Lower lobe of right lung (tissue), 2 donors: ENCODE measurements at places on chromosomes 7 and 10.
A peak's percentile ranks its signal among the peaks of the same experiment; 100 is the strongest.

DNA sequence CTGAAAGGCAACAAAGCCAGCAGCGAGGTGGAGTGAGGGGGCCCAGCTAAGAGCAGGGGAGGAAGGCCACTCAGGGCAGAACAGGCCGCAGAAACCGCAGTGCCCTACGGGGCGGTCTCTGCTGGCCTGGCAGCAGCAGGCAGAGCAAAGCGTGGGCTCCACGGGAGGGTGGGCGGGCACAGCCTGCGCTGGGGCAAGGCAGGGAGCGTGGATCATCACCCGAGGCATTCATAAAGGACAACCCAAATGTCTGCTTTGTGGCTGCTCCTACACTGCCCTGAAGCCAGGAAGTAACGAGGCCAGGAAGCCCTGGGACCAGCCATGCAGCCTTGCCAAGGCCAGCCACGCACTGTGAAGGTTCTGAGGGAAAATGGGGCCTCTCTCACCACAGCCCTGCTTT is 127.5 kb downstream of the MAD1L1 start:
- DNase-seq, result no peak

DNA sequence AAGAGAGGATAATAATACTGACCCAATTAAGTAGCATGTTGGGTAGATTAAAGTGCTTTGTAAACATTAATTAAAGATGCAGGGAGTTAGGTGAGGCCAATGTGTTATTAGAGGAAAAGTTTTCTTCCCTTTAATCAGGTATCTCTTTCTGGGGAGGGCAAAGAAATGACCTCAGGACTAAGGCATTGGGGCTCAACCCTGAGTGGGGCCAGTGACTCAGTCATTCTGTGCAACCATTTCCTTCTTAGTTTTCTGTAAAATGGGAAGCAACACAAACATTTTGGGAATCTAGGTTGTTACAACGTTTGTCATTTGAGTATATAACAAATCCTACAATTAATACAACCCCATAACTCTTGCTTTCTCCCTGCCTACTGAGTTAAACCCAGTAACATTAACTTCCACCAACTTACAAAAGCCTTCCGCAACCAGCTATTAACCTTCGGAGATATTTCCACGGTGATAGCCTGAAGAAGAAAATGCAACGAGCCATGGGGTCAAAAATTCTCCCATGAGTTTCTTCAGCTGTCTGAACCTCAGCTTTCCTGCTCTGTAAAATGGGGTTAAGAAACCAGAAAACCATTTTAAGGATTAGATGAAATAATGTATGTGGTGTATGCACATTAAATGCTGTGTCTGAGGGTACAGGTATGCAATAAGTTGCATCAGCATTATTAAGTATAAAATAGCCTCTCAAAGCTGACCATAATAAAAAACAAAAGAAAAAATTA is 965 bp upstream of the PROSER2 start:
- DNase-seq, result no peak

- no peak for DNase-seq
Measured at GRCh38 chr10:12844811-12845483, 156.6 kb downstream of the CCDC3 start.

DNA sequence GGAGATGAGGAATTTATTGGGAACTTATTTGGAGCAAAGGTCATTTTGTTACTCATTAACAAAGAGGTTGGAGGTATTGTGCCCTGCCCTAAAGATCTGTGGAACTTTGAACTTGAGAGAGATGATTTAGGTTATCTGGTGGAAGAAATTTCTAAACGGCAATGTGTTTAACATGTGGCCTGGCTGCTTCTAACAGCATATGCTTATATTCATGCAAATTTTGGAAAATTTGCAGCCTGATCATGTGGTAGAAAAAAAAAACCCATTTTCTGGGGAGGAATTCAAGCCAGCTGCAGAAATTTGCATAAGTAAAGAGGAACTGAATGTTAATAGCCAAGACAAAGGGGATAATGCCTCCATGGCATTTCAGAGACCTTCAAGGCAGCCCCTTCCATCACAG is 10.7 kb upstream of the PANK1 start:
- DNase-seq, result no peak

DNA sequence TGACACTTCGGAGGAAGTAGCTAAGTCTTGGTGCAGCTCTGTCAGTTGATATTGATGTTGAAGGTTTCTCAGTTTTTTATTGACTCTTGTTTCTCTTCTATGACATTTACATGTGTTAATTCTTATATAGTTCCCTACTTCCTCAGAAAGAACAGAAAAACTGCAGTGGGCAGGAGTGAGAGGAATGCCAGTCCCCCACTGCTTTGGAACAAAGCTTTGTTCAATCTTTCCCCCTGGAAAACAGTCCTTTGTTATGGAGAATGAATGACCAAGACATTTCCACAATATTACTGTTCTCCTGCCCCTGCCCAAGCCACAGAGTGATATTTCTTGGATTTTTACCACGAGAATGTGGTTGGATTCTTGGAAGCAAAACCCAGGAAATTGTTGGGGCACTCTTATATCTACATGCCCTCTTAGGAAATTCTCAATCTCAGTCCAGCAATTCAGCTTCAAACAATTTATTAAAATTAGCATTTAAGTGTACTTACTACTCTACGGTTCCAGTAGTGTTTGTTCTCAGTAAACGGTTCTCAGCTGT is 258.0 kb upstream of the KCND2 start:
- no peak for DNase-seq

GRCh38 chr10:86673216-86673826 is 5.0 kb downstream of the LDB3 start:
- no peak for DNase-seq

- DNase-seq, result no peak
Measured at GRCh38 chr10:20776384-20777118, 120.6 kb downstream of the NEBL start.

DNA sequence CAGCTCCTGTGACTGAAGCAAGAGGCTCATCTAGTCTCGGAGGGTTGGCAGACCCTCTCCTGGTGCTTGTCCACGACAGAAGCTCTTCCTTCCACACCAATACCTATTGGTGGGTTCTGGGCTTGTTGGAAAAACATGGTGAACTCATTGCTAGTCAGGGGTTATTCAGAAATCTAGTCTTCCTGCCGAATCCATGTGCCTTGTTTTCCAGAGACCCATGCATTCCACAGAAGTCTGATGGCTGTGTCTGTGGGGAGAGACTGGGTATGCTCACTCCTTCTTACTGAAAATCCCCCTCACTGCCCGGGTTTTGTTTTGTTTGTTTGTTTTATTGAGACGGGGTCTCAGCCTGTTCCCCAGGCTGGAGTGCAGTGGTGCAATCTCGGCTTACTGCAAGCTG is 138.3 kb downstream of the DNAJB6 start:
- no peak for DNase-seq

GRCh38 chr7:1176891-1177373 is 16.9 kb upstream of the ZFAND2A start:
- DNase-seq, result peak; percentile 86

- peak; percentile 75 for DNase-seq
Measured at GRCh38 chr7:98841179-98841997, 28.4 kb downstream of the TMEM130 start.

GRCh38 chr10:102691285-102692066 is 22.7 kb downstream of the ARL3 start:
- DNase-seq, result no peak

- peak; percentile 6 for DNase-seq
Measured at GRCh38 chr10:77827366-77827765, 99.2 kb downstream of the DLG5 start.

GRCh38 chr10:1572519-1573333 is 164.6 kb downstream of the ADARB2 start:
- DNase-seq, result no peak

DNA sequence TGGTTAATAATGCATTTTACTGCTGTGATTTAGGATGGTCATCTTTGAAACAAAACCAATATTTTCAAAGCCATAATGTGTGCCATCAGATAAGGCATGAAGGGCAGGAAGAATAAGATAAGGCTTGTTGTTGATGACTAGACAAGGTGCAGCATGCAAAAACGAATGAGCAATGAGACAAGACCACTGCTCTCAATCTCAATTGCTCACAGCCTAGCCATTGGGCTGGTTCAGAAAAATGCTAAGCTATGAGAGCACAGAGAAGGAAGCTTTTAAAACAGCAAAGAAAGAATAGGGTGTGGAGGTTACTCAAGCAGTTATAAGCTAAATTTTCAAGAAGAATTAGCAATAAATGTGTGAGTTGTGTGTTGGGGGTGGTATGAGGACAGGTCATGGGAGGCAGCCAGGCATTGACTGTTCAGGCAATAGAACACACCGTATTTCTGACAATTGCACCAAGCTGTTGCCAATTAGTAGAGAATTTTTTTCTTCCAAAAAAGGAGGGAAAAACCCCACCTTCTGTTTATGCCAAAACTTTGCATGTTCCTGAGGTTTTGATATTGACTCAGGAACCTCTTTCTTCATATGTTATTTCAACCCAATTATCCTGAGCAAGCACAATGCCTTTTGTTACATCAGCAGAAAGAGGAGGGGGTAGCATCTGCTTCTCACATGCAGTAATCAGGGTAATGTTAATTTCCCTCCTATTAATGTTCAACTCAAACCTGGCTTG is 276.5 kb downstream of the HDAC9 start:
- no peak for DNase-seq

- no peak for DNase-seq
Measured at GRCh38 chr10:91434041-91434440, 23.9 kb downstream of the HECTD2 start.

DNA sequence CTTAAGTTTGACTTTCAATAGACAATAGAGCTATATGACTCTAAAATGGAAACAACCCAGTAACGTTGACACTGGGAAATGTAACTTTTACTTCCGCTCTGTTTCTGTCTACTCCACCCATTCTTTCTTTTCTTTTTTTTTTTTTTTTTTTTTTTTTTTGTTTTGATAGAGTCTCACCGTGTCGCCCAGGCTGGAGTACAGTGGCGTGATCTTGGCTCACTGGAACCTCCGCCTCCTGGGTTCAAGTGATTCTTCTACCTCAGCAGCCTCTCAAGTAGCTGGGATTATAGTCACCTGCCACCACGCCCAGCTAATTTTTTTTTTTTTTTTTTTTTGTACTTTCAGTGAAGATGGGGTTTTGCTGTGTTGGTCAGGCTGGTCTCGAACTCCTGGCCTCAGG is 13.9 kb downstream of the PRSS2 start:
- DNase-seq, result no peak

DNA sequence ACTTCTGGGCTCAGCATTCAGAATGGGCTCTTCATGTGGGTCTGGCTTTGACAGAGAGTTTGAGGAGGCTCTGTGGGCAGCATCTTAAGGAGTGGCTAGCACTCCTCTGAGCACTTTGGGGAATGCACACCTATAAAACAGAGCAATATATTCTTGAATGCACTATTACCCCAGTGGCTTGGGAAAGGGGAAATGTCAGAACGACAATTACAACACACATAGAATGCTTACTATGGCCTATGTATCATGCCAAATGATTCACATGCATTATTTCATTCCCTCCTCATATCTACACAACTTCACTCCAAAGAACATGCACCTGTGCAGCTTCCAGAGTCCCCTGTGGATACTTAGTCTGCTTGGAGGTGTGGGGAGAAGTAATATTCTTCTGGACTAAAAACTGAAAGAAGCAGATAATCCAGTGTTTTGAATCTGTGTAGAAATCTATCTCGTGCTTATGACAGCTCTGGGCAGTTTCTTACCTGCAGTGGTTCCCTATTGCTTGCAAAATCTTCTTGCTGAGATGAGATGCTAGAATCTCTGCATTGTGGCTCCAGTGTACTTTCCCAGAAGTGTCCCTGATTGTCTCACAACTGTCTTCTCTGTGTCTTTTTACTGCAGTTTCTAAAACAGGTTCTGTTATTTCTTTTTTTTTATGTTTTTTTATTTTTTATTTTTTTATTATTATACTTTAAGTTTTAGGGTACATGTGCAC is 5.5 kb upstream of the MGAM start:
- no peak for DNase-seq

DNA sequence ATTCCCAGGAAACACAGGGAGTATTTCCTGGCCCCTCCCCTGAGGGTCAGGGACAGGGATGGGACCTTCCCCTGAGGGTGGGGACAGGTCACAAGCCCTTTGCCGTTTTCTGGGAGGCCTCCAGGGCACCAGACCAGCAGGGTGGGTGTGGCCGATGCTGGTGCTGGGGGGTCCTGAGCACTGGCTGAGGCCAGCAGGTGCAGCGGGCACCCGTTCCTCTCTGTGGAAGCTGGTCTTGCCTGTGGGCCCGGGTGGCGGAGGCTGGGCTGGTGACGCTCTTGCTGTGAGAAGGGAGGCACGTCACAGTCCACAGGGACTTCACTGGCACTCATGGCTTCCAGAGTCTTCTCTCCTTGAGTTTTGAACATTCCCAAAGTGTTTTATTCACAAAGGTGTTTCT is 44.2 kb upstream of the CFAP46 start:
- DNase-seq, result peak; percentile 44

DNA sequence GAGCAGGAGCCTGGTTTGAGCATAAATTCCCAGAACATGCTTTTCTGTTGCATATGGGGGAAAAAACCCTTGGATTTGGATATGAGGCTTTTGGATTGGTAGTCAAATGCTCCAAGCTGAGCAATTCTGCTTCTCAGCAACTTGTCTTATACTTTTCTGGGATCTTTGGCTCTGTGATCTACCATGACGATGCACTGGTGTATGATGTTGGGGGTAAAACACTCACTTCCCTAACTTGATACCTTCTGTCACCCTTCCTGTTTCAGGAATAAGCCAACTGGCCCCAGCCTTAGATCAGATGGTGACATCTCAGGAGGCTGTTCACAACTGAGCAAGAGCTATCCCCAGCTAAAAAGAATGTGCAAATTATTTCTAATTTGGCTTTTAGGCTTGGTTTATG is 13.1 kb upstream of the CPA4 start:
- DNase-seq, result no peak

DNA sequence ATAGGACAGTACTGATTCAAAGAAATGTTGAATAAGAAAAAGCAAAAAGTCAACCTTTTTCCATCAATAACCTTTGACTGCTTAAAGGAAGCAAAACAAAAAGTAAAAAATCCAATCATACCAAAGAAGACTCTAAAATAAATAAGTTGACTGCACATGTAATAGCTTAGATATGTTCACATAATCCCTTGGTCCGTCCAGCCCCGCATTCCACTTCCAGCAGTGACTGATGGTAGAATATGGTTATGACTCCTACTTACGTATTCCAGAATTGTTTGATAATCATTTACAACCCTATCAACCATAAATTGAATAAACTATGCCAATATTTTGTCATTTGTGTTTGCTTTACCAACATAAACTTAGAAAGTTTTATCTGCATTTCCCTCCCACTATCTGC is 77.9 kb downstream of the CTNNA3 start:
- DNase-seq, result no peak

- no peak for DNase-seq
Measured at GRCh38 chr10:45560262-45560661, 112.3 kb downstream of the ZFAND4 start.

DNA sequence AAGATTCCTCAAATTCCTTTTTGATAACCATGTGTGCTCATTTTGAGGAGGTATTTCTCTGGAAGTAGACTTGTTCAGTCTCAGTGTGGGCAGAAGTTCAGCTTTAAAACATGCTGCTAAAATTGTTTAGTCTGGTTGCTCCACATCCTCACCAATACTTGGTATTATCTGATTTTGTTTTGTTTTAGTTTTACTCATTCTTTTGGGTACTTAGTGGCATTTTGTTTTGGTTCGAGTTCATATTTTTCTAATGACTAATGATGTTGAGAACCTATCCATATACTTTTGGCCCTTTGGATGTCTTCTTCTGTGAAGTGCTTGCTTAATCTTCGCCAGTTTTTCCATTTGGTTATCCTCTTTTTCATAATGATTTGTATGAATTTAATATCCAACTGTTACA is 694.2 kb upstream of the FZD8 start:
- DNase-seq, result no peak

- DNase-seq, result no peak
Measured at GRCh38 chr7:22477876-22478450, 22.0 kb downstream of the STEAP1B start.

- no peak for DNase-seq
Measured at GRCh38 chr10:126042354-126042753, 146.0 kb downstream of the FANK1 start.

GRCh38 chr7:138700857-138701536 is at the start of gene SVOPL:
TSS of gene SVOPL (minus strand) at chr7:138701362. CDS start at chr7:138679045, 22,317 bp downstream.
- DNase-seq, result no peak
